ENCODE measurements at places on chromosomes 6 and 20.

DNA sequence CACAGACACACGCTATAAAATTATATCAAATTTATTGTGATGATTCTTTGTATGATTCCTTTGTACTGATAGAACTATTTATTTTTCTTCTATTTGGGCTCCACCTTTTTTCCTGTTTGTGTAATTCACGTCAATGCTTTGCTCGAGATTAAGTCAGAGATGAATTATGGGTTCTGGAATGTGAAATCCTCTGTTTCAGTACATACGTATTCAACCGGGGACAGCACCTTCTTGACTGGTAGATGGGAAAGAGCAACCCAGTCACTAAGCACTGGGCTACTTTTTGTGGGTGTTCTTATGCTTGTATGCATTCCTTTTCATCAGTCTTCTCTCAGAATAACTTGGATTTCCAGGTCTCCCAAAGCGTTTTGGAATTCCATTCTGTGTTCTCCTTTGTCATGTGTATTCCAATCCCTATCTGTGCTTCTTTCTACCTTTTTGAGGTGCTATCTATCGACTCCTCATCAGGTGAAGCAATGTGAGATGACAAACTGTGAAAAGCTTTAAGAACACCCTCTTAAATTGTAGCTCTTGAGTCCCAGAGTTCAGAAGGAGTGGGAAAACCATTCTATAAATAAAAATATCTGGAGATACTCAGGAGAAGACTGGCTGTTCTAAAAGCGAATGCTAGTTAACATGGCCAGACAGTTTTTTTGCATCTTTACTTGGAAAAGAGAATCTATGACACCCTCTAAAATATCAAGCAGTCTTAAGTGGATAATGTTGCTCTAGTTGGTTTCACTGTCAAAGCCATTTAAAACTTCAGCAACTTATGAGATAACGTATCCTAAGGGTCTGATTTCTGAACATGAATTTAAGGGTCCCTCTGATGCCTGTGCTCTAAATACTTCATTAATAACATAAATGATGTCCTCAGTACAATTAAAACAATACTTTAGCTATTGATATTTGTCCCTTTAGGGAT is 197.7 kb upstream of the PREP start:
- no peak for DNase-seq

- DNase-seq = no peak
These were observed 394.6 kb downstream of the CBLN4 start for GRCh38 chr20:55610756-55611155.

DNA sequence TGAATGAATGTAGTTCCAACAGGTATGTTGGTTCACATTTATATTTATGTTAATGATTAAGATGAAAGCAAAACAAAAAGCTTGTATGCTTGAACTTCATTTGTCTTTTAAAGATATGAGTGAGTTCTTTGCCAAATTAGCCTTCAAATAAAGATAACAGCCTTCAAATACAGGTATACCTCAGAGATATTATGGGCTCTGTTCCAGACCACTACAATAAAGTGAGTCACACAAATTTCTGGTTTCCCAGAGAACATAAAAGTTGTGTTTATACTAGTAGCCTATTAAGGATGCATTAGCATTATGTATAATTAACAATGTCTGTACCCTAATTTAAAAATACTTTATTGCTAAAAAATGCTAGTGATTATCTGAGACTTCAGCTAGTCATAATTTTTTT is 245.3 kb upstream of the MAN1A1 start:
- no peak for DNase-seq

GRCh38 chr20:62804021-62804626 is 511 bp upstream of the OGFR start:
- no peak for DNase-seq

All from neuronal stem cell (in vitro differentiated cells).